Stimulated activated memory B cell treated with anti-CD40 and anti-IgM and Interleukin-4, amounts not matched to agents 10 μg/mL and 1 μg/mL and 100 μg/mL, for 72 hours (primary cell): ENCODE measurements at places on chromosomes 16 and 17.

DNA sequence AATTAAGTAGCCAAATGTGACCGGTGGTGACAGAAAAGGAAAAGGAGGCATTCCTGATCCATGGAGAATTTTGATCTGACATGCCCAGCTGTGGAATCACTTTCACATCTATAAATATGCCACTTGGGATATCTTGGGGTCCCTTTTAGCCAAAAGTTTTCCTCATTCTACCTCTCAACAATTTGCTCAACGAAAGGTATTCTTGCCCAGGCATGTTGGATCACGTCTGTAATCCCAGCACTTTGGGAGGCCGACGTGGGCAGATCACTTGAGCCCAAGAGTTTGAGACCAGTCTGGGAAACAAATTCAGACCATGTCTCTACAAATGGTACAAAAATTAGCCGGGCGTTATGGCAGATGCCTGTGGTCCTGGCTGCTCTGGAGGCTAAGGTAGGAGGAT lies 24.3 kb downstream of the LITAF start:
- no peak for ATAC-seq

DNA sequence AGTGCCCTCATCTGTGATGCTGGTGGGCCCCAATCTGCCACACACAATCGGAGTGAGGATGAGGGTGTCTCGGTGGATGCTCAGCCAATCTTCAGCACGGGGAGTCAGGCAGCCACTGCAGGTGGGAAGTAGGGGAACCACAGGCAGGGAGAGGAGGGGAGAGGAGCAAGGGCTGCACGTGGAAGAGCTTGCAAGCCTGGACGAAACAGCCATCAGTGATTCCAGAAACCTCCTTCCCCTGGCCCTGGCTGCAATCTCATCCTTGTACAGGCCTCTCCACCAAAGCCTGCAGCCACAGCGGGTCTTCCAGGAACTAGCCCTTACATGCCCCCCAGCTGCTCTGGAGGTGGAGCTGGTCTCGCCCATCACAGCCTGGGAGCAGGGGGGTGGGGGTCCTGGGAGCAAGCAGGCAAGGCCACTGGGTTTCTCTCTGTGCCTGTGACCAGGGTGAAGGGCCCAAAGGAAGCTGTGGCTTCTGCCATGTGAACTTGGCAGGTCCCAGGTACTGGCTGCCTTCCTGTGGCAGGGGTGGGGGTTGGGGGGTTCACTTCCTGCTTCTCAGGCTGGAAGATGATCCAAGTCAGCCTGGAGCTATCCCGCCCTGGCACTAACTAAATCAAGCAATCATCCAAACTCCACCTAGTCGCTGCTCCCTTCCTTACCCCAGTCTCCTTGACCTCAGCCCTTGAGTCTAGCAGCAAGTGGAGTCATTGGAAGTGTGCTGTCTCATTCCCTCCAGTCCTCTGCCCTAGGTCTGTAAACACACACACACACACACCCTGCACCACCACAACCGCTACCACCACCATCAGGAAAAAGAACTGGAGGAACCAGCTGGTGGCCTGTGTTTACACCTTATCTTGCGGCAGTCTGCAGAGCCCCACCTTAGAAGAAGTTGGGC lies 29.4 kb upstream of the MLKL start:
- ATAC-seq, result no peak

- no peak for ATAC-seq
These were observed 16.9 kb downstream of the SLC43A2 start for GRCh38 chr17:1611715-1612114.

GRCh38 chr16:64878940-64879339 lies 242.9 kb downstream of the CDH11 start:
- no peak for ATAC-seq

- peak; percentile 70 for ATAC-seq
These were observed 577 bp downstream of the TTC19 start for GRCh38 chr17:15999974-16000827.

DNA sequence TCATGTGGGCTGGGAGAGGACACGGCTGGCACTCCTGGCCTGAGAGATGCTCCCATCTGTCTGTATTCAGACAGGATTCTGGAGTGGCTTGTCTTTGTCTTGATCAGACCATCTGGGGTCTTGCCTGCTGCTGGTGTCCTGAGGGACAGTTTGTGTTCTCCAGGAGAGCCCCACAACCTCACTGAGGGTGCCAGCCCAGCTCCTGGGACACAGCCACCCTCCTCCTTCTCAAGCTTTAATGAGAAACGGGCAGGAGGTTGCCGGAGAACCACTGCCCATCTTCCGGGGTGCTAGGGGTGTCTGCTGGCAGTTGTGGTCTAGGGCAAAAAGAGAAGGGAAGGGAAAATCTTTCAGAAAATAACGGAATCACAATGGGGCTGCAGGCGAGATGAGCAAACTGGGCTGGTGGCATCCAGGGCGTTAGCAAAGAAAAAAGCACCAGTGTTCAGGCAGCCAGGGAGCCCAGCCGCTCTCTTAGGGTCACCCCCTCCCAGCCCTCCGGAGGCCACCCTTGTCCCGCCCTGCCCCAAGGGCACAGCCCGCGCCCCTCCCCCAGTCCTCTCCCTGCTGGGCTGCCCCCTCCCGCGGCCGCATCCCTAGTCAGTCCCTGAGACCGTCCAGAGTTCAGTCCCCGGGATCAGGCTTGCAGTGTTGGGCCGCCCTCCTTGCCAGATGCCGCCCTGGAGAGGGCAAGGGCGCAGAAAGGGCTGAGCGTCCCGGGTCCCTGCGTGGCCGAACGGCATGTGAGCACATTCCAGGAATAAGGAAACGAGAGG lies 824.7 kb downstream of the KCNJ18 start:
- no peak for ATAC-seq

GRCh38 chr16:13926891-13927290 lies 6.9 kb downstream of the ERCC4 start:
- no peak for ATAC-seq

DNA sequence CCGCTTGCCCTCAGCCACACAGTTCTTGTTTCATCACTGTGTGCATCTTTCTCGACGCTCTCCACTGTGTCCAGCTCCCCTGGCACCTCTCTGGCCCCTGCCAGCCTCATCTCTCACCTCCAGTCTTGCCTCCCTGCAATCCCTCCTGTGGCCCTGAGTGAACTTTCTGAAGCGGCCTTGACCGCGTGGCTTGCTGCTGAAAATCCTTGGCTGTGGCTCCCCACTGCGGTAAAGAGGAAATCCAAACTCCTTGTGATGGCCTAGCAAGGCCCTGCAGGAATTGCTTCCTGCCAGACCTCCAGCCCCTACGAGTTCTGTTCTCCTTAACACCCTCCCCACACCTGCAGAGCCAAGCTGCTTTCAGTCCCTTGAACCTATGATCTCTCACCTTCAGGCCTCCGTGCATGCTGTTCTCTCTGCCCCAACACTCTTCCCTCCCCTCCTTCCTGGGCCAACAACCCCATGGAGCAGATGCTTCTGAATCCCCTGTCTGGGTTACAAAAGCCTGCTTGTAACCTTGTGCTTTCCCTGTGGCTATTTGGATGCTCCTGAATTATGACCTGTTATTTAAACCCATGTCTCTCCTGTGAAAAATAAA lies 33.6 kb upstream of the BRD7 start:
- ATAC-seq, result peak; percentile 16

- no peak for ATAC-seq
These were observed 130.9 kb downstream of the ANKRD11 start for GRCh38 chr16:89359264-89360147.

- ATAC-seq, result no peak
These were observed 3.9 kb upstream of the WFIKKN1 start for GRCh38 chr16:626787-627453.

DNA sequence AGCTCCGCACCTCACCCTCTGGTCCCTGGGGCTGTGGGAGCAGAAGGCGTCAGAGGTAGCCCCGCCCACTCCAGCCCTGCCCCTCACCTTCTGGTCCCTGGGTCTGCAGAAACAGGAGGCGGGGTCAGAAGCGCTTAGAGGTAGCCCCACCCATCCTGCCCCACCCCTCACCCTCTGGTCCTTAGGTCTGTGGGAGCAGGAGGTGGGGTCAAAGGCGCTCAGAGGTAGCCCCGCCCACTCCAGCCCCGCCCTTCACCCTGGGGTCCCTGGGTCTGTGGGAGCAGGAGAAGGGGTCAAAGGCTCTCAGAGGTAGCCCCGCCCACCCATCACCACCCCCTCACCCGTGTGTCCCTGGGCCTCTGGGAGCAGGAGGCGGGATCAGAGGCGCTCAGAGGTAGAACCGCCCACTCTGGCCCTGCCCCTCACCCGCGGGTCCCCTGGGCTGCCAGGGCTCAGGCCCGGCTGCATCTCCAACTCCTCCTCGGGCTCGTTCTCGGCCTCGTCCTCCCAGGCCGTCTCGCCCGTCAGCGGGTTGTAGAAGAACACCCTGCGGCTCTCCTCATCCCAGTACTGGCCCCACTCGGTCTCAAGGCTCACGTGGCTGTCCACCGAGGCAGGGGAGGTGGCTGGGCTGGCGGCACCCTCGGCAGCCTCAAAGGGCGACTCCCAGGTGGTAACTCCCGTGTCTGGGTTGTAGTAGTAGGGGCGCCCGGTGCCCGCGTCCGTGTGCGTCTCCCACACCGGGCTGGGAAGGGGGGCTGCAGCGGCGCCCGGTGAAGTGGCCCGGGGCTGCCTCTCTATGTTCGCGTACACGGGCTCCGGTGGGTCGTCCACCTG lies 27.2 kb downstream of the ARHGAP27 start:
- ATAC-seq, result no peak

GRCh38 chr16:2009164-2009711 lies 383 bp downstream of the ZNF598 start:
- ATAC-seq, result peak; percentile 54

DNA sequence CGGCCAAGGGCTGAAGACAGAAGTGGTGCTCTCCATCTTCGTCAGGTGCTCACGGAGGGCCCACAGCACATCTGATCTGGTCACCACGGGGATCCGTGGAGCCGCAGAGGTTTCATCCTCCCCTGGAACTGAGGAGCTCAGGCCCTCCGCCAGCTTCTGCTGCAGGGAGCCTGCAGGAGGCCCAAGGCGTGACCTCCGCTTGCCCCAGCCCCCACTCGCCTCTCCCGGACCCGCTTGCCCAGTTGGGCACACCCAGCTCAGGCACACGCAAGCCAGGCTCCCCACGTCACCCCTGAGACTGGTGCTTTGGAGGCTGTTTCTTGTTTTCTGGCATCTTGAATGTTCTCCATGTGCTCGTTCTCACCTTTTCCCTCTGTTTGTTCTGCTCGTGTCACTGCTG lies 39.4 kb upstream of the CHMP6 start:
- no peak for ATAC-seq

- ATAC-seq, result peak; percentile 53
These were observed 3.5 kb upstream of the TSPOAP1 start for GRCh38 chr17:58331815-58332777.
